ENCODE measurements at places on chromosomes 16 and 17. TPM values are rescaled to one million over a fixed set of nuclear protein-coding genes. Genes with fewer than 3 reads are reported as not detected.
A peak's percentile ranks its signal among the peaks of the same experiment; 100 is the strongest.

RCVRN gene
- total RNA-seq, result not detected

CD7 gene
- total RNA-seq, result 646 TPM

PRR11 gene
- 87.5 TPM for total RNA-seq

PABPN1L gene
- total RNA-seq, result not detected

HASPIN gene
- total RNA-seq, result 24.0 TPM

- peak; percentile 69 for DNase-seq
These were observed 246.6 kb upstream of the RPL38 start for GRCh38 chr17:73956595-73957465.

GRCh38 chr17:39139161-39139511 lies 12.3 kb downstream of the PLXDC1 start:
- DNase-seq, result no peak

- DNase-seq, result no peak
These were observed 64.5 kb downstream of the ASIC2 start for GRCh38 chr17:33228548-33228947.

DNA sequence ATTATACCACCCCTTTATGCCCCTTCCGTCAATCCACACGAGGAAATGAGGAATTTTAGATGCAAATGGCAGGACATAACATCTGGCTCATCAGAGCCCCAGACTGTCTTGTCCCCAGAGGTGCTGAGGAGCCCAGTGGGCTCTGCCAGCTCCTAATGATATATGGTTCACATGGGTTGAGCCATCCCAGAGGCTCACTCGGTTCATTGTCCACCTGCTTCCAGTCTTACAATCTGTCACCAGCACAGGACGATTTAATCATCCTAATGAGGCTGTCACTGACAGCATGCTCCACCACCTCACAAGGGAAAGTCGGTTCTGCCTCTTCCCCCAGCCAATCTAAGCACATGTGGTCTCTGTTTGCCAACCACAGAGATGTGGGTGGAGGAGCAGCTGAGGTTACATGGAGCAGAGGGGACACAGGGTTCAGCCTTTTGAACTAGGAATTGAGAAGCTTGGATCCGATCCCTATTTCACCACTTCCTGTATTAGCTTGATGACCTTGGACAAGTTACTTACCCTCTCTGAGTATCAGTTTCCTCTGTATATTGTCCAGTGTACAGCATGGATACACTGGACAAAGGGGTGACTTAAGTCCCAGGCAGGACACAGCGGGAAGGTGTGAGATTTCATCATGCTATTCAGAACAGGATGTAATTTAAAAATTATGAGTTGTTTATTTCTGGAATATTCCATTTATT lies 27.0 kb upstream of the DHX8 start:
- no peak for DNase-seq

DNA sequence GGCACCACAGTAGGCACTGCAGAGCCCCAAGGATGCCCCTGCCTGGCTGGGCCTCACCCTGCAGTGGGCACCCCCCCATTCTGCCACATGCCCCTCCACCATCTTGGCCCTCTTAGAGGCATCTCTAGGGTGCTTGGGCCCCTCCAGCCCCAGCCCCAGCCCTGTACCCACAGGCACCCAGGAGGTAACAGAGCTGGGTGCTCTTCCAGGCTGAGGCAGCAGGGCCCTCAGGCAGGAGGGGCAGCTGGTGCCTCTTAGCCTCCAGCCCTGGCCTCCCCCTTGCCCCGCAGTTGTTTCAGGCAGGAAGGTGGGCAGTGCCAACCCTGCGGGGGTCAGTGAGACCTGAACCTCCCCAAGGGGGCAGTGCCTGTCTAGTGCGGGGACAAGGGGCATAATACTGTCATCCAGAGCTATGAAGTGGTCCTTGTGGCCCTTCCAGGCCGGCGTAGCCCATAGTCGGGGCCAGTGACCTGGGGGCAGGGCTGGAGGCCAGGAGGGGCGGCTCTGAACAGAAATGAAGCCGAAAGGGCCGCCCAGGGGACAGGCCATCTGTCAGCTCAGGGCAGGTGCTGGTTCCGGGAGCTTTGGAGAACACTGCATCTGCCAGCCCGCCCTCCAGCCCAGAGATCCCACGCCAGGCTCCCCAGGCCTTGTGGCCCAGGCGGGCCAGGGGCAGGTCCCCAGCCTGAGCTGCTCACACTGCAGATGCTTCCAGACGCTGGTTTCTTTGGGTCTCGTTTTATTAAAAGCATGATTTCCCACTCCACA lies 4.9 kb upstream of the AATK start:
- DNase-seq, result no peak

DNA sequence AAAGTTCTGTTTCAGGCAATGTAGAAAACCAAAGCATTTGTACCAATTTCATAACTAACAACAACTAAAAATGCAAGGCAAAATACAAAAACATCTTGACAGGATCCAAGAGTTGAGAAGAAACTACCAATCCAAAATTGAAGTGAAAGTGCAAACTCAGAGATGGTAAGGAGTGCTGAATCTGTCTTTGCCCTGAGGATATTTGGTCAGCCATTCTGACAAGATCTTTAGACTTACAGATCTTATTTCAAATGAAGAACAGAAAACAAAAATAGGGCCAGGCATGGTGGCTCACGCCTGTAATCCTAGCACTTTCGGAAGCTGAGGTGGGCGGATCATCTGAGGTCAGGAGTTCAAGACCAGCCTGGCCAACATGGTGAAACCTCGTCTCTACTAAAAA lies 412.8 kb downstream of the ZFHX3 start:
- DNase-seq, result no peak

- peak; percentile 62 for DNase-seq
These were observed 40.1 kb downstream of the NOS2 start for GRCh38 chr17:27760069-27760885.

- DNase-seq, result no peak
These were observed 86.6 kb downstream of the C16orf95 start for GRCh38 chr16:87230571-87230970.

DNA sequence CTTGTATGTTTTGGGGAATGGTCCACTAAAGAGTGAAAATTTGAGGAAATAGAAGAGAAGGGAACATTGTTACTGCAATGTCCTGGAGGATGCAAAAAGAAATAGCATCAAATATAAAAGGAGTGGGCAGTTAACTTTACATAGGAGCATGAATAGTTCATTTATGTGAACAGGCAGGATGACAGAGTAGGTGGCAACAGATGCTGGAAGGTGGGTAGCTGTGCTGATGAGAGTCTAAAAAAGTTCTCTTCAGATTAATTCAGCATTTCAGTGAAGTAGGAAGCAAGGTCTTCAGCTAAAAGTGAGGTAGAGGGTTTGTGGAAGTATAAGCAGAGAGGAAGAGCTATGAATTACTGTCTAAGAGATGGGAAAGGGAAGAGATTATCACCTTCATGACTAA lies 276.5 kb downstream of the KIF2B start:
- DNase-seq, result no peak

DNA sequence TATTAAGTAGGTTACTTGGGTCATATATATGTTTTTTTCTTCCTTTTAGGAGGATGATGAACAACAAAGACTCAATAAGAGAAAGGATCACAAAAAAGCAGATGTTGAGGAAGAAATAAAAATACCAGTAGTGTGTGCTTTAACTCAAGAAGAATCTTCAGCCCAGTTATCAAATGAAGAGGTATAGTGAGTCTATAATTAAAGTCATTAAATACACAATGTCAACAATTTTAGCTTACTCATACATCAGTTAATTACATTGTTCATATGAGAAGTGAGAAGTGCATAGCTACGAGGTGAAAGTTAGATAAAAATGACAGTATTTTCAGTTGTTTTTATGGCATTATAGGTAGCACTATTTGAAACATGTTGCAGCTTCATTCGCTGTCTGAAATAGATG lies 65.2 kb downstream of the NUP88 start:
- DNase-seq, result no peak

Data from activated naive CD4-positive, alpha-beta T cell treated with anti-CD3 and anti-CD28 coated beads, Interleukin-2, amount 50 U/mL, for 72 hours (primary cell).